ENCODE measurements at places on chromosomes 2 and 18.

DNA sequence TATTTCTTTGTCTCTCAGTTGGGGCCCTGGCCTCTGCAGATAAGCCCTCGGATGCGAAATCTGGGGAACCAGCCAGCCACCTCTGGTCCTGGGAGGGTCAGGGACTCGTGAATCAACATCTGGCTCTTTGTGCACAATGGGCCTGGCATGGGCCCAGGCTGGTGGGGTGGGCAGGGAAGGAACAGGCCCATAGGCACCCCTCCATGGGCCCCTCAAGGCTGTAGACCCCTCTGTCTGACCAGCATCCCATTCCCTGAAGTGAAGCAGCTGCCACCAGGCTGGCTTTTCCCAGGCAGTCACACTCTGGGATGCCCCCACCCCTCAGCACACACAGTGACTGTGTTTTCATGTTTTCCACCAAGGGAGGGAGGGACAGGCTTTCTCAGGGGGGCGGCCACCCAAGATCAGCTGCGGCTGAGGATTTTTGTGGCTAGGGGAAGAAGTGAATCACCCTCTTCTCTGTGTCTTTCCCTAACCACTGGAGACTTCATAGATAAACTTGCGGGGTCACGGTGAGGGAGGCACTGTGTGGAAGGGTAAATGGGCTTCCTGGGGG is 166.0 kb downstream of the AGAP1 start:
- DNase-seq: no peak

DNA sequence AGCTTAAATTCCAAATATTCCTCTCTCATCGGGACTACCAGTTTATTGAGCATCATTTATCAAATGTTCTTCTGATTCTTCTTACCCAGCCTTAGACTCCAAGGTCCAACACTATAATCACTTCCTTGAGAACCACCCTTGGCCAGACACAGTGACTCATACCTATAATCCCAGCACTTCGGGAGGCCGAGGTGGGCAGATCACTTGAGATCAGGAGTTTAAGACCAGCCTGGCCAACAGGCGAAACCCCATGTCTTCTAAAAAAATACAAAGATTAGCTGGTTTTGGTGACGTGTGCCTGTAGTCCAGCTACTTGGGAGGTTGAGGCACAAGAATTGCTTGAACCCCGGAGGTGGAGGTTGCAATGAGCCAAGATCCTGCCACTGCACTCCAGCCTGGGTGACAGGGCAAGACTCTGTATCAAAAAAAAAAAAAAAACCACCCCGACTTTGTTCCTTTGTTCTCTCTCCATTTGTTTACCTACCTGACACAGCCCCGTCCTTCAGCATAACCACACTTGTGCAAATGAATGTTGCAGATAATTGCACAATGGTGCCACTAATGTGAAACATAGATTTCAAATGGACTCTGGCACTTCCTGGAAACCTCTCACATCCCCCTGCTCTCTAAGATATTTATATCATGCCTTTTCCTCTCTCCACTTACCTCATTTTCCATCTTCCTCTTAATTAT is 38.9 kb upstream of the LPIN2 start:
- DNase-seq: no peak

- DNase-seq: peak; percentile 36
Measured at GRCh38 chr18:23618862-23619387, 32.6 kb upstream of the NPC1 start.

DNA sequence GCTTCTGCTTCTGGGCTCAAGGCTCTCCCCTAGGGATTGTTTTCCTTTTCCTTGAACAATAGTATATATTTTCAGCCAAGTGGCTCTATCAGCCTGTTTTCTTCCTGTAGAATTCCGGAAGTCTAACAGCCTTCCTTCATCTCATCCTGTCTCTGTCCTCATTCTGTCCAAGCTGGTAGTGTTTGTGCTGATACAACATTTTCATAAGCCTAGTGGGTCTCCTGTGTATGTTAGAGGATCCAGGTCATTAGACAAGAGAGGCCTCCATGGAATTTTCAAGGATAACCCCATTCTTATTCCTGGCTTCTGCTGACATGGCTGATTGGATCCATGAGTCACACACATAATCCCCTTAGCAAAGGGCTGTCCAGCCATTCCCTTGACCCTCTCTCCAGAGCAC is 467.6 kb downstream of the PTPRM start:
- no peak for DNase-seq

DNA sequence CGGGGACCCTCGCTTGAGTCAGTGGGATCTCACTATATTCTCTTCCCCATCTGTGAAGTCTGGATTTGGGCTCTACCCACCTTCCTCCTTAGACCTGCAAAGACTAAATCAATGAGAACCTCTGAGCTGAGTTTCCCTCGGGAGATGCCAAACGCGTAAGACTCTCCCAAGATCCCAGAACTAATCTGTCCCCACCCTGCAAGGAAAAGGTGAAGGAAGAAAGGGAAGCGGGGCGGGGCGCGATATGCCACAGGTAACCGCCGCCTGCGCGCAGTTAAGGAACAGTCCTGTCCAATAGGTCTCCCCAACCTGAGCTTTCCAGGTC is 780 bp downstream of the SRD5A2 start:
- no peak for DNase-seq

GRCh38 chr2:21044694-21045371 is 960 bp upstream of the APOB start:
- DNase-seq: no peak

GRCh38 chr2:89767572-89768435 is 1076.3 kb downstream of the RPIA start:
- no peak for DNase-seq

- no peak for DNase-seq
Measured at GRCh38 chr2:25229279-25230197, 61.2 kb upstream of the POMC start.

DNA sequence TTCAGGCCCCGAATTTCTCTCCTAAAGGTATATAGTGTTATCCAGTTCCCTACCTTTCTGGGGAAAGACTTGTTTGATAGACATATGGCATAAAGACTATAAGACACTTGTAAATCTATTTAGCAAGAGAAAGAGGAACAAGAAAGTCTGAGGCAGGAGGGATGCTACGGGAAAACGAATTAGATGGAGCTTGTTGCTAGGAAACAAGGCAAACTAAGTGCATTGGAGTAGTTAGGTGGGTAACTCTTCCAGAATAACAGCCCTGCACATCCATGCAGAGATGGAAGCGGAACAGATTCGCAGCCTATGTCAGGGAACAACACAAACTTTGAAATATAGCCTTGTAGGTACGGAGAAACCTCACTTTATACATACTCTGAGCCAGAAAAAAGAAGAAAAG is 810.3 kb upstream of the CRIM1 start:
- DNase-seq: no peak

DNA sequence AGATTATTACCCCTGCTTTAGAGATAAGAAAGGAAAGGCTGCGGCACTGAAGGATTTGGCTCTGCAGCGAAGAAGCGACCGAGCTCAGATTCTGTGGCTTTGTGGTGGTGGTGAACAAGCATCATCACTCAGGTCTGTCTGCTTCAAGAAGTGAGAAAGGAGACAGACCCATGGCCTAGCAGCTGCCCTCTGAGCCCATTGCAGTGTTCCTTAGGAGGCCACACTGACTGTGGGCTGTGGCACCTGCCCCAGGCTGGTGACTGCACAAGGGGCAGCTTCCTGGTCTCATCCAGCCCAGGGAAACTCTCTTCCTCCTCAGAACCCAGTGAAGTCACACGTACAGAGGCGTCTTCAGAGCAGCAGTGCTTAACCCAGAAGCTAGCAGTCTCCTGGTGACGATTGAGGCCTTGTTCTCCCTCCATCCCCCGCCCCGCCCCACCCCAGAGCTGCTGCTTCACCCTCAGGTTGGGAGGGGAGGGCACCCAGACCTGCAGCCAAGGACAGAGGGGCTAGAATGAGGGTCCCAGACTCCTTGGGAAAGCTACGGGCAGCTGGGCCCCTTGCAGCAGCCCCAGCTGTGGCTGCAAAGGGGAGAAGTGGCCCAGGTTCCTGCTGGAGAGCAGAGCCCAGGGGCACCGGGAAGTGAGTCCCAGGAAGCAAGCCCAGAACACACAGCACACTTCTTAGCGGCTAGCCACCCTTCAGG is 22.2 kb downstream of the BIN1 start:
- DNase-seq: no peak

GRCh38 chr2:96241227-96241626 is 24.6 kb downstream of the TMEM127 start:
- DNase-seq: no peak

- DNase-seq: no peak
Measured at GRCh38 chr2:199603721-199604291, 146.1 kb upstream of the SATB2 start.

GRCh38 chr2:230520875-230521155 is 104.8 kb downstream of the SP100 start:
- DNase-seq: no peak

DNA sequence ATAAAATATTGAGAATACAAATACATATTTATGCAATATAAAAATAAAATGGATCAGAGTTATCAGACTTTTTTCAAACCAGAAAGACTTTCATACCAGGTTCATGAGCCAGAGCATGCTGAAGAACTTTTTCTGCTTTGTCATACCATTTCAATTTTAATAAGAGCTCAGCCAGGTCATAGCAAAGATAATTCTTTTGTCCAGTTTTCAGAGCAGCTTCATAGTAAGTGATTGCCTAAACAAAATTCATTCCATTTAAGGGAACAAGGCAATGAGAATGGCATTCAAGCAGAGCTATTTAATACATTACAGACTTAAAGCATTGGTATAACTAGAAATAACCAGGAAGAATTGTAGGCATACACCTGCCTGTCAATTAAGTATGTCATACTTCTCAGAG is 42.3 kb downstream of the TTC21B start:
- DNase-seq: no peak

- DNase-seq: no peak
Measured at GRCh38 chr2:29134933-29135332, 19.7 kb downstream of the CLIP4 start.

DNA sequence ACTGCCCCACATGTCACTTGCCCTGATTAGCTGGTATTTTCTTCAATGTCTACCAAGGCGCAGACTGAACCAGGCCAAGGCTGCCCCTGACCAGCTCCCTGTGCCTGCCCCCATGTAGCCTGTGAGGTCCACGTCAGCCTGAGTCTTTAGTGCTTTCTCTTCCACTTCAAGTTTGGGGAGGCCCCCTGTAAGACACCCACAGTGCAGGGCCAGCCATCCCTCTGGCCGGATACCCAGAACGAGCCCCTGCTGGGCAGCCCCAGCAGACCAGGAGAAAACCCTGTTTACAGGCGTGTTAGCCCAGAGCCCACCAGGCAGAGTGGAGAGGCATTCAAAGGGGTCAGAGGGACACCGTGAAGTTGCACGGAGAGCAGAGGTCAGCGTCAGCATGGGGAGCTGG is 92.4 kb downstream of the TFCP2L1 start:
- DNase-seq: no peak

DNA sequence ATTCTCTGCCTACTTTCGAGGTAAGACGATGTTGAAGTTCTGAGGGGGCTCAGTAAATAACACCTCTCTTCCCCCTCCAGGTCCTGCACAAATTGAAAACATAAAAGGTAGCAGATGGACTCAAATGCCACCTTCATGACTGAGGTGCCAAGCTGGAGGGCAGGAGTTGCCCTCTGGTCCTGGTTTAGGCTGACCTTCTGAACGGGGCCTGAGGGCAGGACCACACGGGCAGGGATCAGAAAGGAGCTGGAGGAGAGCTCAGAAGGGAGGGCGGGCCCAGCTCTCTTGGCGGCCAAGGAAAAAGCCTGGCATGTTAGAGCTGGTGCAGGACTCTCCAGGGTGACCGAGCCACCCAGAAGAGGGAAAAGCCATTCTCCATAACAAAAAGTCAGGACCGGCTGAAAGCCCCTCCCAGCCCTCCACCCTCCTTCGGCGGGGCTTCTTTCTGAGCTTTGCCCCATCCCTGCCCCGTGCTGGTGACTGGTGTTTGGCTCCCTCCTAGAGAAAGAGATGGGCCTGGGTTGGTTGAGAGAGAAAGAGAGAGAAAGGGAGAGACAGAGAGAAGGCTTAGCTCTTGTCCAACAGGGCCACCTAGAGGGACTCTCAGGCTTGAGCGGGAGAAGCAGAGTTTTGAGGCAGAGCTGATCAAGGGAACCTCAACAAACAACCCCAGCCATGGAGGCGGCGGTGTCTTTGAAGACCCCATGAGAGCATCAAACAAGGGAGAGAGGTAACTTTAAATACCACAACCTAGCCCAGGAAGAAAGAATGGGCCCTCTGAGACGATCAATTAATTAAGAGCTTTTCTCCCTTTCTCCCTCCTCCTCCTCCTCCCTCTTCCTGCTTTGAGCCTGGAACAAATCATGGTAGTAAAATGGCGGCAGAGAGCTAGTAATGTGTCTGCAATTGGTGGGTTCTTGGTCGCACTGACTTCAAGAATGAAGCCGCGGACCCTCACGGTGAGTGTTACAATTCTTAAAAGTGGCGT is 50.8 kb downstream of the WIPF1 start:
- DNase-seq: no peak

DNA sequence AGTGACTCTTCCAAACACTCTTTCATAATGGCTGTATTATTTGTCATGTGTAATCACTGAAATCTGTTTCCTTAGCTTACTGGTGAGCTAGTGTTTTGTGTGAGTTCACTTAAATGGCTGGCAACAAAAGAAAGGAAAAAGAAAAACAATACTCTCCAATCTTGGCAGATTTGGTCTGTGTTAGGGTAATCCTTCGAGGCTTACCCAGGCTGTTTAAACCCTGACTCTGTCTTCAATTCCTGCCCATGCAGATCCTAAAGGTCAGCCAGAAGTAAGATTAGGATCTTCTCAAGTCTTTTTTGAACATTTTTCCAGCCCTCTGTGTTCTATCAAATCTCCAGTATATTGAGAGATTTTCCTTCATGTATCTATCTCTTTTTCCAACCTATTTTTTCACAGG is 85.3 kb downstream of the CCDC178 start:
- DNase-seq: no peak

DNA sequence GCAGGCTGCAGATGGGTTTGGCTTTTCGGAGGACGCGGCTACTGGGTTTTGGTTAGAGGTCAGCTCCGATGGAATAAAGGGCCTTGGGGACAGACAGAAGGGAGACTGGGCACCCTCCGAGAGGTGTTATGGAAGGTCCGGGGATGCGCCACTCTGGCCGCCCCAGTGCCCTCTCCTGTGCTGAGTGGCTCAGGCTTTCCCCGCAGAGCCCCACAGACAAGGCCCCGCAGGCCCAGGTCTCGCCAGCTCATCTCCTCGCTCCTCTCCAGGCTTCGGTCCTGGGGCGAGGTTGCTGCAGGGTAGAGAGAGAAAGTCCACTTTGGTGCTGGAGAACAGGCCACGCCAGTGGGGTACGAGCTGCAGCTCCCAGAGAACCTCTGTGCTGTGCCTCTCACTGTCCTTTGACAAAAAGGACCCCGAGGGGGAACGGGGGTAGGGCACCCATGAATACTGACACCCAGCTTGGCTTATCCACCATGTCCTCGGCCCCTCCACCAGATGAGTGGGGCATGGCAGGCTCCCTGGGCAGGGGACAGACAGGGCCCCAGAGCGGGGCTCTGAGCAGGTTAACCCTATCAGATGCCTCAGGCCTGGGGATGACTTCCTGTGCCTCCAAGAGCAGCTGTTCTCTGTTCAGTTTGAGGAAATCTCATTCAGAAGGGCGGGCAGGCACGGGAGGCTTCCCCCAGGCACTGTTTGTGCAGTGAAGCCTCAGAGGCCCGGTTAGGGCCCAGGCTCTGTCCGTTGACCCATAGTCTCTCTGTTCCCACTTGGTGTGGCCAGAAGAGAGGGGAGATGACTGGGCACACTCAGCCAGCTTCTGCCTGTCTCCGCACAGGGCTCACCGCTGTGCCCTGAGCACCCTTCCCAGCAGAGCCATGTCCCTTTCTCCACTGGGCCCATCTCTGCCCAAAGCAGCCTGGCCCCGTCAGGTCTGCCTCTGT is 15.7 kb upstream of the CNNM3 start:
- DNase-seq: no peak
